DMS79 (cell line): ENCODE measurements at places on chromosomes 4 and X.

GRCh38 chr4:93710847-93711430 is 117.6 kb upstream of the ATOH1 start:
- no peak for DNase-seq

GRCh38 chrX:44785652-44786051 is 58.2 kb upstream of the DUSP21 start:
- DNase-seq: no peak

GRCh38 chr4:54784161-54784671 is 126.5 kb downstream of the KIT start:
- no peak for DNase-seq

DNA sequence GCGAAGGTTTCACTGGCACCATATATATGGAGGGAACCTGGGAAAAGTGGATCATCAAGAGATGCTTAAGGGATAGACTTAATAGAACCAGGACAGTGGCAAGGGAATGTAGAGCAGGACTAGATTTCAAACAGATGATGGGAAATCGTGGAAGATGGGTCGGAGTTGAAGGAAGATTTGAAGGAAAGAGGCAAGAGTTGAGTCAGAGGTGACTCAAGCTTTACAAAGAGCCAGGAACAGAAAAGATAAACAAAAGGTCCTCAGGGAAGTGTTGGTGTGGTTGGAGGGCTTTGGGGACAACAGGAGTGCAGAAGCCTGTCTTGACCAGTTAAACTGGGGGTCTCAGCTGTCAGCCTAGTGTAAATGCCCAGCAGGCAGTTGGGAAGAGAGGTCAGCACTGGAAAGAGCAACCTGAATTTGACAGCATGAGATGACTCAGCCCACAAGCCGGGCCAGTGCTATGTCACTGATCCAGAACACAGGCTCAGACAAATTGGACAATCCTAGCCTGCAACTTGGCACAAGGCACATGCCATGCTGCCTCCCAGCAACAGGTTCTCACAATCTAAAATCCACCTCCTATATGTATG is 230.5 kb downstream of the IDS start:
- no peak for DNase-seq

GRCh38 chr4:15691346-15692135 is 9.9 kb downstream of the FAM200B start:
- DNase-seq: no peak

DNA sequence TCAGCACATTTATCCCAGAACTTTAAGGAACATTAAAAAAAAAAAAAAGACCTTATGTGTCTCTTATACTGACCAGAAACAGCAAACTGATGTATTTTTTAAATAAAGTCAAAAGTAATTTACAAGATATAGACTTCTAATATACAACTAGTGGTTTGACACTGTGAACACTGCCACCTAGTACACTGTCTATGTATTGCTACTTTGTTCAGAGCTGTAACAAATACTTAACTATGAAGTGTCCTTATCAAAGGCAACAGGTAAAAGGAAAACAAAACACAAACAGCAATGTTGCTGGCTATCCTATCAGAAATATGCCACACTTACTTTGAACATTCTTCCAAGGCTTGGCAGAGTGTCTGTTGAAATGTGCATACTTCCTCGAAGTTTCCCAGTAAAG is 60.4 kb downstream of the CD40LG start:
- no peak for DNase-seq

DNA sequence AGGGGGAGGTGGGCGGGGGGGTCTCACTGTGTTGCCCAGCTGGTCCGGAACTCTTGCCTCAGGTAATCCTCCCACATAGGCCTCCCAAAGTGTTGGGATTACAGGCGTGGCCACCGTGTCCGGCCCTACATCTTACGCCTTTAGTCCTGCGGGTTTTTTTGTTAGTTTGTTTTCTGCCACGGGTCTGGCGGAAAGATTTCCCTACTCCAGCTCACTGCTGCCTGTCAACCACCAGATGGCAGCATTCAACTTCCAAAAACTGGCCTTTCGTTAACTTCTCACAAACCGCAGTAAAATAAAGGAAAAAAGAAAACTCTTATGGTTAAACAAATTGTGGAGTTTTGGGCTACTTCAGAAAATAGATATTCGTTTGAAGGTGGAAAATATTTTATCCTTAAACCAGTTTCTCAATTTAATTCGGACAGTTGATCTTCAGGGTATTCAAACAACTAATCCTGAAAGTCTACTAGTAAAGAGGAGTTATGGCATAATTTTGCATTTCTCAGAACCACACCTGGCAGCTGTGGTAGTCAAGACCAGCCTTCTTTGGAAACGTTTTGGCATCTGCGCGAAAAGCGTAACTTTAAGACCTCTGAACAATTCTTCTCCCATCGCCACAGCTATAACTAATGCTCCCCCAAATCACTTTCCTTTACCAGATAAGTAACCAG is 41.1 kb downstream of the LUZP4 start:
- DNase-seq: peak; percentile 6

- no peak for DNase-seq
These were observed 77.4 kb downstream of the ANAPC4 start for GRCh38 chr4:25454476-25454875.

GRCh38 chrX:70042399-70043371 is 7.1 kb downstream of the AWAT2 start:
- no peak for DNase-seq

DNA sequence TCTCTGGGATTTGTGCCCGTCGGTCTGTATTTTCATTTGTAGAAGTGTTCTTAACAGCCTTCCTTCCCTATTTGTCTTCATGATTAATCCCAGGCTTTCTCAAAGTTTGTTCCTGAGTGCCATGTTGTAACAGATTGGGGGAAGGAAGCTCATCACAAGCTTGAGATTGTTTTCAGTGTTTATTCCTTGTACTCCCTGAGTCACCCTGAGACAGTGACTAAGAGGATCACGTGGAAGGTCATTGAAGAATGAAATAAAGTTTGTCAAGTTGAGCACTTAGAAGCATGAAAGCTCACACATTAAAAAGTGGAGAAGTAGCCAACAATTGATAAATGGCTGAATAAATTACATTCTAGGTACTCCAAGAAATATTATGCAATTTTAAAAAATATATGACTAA is 153.5 kb upstream of the FAM241A start:
- DNase-seq: no peak
